NCI-H2081 (cell line): ENCODE measurements at places on chromosomes 5 and 9.

DNA sequence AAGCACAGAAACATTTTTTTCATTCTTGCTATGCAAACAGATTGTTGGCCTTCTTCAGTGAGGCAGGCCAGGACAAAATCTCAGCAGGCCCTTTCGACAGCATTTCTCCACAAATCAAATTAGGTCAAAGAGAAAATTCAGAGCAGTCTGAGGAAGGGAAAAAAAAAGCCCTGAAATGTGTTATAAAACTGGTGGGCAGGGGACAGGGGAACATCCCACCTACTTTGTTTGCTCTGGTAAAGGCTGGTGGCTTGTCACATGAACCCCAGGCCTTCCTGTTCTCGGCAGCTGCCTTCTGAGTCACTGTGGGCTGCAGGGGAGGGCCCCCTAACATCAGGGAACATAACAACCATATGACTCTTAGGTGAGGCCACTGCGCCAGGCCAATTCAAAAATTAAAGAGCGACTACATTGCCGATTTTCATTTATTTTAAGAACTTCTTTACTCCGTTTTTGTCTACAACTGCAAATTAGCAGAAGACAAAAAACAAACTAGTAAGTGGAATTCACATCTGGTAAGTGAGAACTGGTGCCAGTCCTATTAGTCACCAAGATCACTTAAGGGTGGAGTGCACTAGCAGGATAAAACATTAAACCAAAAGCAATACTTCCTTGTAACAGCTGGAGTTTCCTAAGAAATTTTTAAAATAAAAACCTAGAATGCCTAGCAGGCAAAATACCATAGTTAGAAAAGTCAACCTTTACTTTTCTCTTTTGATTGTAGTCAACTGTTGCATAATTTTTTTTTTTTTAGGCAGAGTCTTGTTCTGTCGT is 46.2 kb upstream of the DENND4C start:
- peak; percentile 15 for DNase-seq

DNA sequence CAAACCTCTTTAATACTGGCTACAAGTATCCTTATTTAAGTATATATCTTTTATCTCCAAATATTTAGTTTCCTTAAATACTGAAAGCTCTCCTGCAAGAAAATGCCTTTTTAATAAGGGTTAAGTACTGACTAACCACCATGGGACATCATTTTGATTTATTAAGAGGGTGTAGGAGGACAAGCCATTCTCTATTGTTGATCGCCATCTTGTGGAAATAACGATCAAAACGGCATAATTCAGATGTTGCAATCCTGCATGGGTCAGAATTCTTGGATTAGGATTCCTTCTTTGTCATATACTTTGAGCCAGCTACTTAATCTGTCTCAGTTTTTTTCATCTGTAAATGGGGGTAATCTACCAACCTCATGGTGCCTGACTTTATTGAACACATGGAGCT is 28.7 kb upstream of the C5orf46 start:
- DNase-seq, result peak; percentile 29

DNA sequence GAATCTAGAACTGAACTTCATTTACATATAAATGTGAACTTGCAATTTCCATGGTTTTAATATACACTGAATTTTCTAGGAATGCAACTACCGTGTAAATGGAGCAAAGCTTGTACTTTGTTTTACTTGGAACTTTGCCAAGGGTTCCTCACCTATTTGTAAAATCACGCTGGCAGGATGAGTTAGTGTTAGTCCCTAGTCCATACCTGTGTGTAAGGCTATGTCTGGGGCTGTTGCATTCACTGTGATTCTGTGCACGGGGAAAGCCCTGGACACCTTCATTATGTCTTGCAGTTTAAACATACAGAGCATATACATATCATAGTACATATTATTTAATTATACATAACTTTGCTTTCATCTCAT is 119.9 kb downstream of the PAX5 start:
- no peak for DNase-seq

DNA sequence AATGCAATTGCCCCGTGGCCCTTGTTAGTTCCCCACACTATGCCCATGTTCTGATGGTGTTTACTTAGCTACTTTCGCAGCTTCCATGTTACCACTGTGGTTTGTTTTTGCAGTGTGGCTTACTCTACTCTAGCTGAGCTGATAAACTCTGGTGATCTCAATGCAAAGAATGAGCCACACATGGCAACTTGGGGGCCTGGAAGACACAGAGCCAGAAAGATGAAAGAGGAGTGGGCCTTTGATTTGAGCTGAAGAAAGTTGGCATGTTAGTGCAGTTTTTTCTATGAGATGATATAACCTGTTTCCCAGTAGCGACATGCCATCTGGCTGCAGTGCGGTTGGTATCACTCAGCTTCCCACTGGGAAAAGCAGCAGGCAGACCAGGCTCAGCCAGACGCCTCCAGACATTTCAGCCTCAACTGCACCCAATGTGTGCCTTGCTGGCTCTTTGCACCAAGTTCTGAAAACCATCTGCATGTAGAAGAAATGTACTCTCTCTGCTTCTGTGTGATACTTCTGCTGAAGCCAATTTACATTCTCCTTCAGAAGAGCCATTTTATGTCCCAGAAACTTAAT is 329.4 kb downstream of the ARHGEF28 start:
- no peak for DNase-seq

- no peak for DNase-seq
These were observed 42.3 kb upstream of the DMAC1 start for GRCh38 chr9:7841831-7842230.

DNA sequence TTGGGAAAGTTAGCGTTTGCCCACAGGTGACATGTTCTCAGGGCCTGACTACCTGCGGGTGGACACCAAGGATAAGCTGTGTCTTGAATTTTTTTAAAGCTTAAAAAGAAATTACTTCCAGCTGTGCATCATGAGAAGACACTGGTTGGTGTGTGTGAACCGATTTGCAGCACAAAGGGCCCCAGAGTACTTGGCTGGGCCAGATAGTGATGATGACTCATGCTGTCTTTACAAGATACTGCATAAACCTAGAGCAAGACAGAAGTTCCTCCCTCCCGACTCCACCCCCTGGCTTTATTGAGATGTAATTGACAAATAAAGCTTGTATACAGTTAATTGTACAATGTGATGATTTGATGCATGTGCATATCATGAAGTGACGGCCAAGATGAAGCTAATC is 212.8 kb downstream of the NXNL2 start:
- DNase-seq, result no peak

DNA sequence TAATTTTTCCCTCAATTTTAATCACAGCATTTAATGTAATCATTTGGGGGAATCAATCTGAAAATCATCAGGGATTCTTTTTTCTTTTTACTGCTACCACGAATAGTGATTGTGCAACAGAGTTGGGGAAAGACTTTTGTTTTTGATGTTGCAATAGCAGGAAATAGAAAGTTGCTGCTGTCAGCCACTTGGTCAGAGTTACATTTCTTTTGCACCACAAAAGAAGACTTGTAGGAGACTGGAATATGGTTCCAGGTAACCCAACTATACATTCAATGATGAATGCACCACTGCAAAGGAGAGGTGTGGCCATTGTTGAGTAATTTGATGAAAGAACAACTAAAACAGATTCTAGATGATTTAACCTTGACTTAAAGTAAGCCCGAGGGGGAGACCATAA is 46.3 kb upstream of the PALM2AKAP2 start:
- DNase-seq, result no peak

DNA sequence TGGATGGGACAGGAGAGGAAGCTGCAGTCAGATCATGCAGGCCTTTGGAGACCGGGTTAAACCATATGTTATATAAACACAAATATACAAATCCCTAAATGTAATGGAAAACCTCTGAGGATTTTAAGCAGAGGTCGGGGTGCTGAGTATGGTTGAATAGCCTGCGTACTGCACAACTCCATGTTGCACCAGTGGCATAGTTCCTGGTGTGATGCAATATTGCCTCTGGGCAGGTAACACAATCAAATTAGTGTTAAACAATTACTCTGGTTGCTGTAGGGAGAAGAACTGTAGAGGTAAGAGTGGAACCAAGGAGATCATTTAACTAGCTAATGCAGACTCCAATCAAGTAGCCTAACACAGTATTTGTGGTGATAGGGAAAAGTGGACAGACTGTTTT is 21.3 kb upstream of the RNF145 start:
- no peak for DNase-seq

DNA sequence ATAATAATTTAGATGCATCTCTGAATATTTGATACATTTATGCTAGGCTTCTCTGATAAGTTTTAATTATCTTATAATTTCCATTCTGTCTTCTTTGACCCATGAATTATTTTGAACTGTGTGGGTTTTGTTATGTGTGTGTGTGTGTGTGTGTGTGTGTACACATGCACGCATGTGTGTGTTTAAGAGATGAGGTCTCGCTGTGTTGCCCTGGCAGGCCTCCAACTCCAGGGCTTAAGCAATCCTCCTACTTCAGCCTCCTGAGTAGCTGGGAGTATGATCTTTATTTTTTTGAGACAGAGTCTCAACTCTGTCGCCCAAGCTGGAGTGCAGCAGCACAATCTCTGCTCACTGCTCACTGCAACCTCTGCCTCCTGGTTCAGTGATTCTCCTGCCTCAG is 75.4 kb downstream of the NDUFAF2 start:
- DNase-seq, result no peak

- no peak for DNase-seq
These were observed 390.3 kb downstream of the CAAP1 start for GRCh38 chr9:26502311-26502710.

DNA sequence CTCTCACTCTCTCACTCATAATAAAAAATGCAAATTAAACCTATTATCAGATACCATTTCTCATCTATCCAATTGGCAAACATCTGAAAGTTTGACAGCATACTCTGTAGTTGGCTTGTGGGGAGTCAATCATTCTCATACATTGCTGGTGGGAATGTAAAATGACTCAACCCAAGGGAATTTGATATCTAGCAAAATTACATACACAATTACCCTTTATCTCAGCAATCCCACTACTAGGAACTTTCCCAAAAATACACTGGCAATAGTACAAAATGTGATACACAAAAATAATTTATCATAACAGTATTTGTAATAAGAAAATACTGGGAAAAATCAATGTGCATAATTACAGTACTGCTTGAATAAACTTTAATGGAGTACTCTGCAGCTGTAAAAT is 731.3 kb downstream of the DTWD2 start:
- DNase-seq, result no peak

GRCh38 chr9:130589754-130590153 is 10.4 kb downstream of the FUBP3 start:
- no peak for DNase-seq

GRCh38 chr5:143147902-143148301 is 255.6 kb downstream of the NR3C1 start:
- no peak for DNase-seq

- DNase-seq, result no peak
These were observed 68.7 kb upstream of the LARP1 start for GRCh38 chr5:154686490-154686889.
